ENCODE measurements at places on chromosomes 3 and 15.

- no peak for DNase-seq
Observed at GRCh38 chr15:73621286-73621826, 11.8 kb downstream of the NPTN start.

GRCh38 chr15:55816017-55816416 lies 73.1 kb upstream of the PRTG start:
- DNase-seq, result peak; percentile 29

- no peak for DNase-seq
Observed at GRCh38 chr3:52225452-52226228, at the start of gene TLR9. TLR9 (minus strand) TSS chr3:52225645; CDS start chr3:52225529, 116 bp downstream.

DNA sequence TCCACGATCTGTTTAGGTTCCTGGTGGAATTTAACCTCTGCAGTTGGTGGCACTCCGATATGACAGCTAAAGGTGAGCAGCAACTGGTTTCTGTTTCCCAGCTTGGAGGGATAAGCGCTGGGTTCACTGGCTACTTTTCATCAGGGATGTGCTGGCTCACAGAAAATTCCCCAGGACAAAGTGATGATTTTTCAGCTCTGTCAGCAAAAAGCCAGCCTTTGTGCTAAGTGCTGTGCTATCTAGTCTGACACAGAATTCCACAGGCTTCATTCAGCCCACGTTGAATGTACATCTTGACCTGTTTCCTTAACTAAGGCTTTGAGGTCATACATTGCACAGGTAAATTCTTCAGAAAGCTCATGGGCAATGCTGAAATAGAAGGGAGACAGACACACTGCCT lies 81.5 kb upstream of the LRTM1 start:
- DNase-seq, result no peak

GRCh38 chr15:101225658-101226057 lies 26.2 kb downstream of the CHSY1 start:
- no peak for DNase-seq

DNA sequence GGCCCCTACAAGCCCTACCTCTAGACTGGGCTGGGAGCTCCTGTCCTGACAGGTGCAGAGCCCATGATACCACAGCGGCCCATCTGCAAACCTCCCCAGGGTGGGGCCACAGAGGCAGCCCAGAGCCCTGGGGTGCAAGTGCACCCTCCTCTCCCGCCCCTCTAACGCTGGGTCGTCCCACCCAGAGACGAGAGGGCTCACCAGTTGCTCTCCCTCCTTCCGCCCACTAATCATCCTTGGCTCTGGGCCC lies 742 bp downstream of the TNK2 start:
- no peak for DNase-seq

GRCh38 chr3:34020726-34021680 lies 222.6 kb downstream of the PDCD6IP start:
- DNase-seq, result no peak

DNA sequence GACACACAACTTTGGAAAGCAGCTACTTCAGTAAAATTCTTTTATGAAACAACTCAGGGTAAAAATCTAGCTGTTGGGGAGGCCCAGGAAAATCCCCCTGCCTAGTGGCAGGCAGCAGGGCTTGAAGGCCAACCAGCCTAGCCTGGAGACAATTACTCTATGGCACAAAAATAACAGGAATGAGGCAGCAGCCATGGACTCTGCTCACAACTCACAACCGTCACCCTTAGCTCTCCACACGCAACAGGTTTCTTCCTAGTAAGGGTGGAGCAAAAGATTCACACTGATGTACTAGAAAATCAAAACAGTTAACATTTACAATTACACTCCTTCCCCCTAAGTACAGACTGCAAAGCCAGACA lies 530 bp upstream of the FBXL22 start:
- DNase-seq, result peak; percentile 24

- no peak for DNase-seq
Observed at GRCh38 chr15:69096196-69096595, 64.2 kb upstream of the GLCE start.

GRCh38 chr3:68057637-68058320 lies 403.4 kb upstream of the SUCLG2 start:
- DNase-seq, result no peak

DNA sequence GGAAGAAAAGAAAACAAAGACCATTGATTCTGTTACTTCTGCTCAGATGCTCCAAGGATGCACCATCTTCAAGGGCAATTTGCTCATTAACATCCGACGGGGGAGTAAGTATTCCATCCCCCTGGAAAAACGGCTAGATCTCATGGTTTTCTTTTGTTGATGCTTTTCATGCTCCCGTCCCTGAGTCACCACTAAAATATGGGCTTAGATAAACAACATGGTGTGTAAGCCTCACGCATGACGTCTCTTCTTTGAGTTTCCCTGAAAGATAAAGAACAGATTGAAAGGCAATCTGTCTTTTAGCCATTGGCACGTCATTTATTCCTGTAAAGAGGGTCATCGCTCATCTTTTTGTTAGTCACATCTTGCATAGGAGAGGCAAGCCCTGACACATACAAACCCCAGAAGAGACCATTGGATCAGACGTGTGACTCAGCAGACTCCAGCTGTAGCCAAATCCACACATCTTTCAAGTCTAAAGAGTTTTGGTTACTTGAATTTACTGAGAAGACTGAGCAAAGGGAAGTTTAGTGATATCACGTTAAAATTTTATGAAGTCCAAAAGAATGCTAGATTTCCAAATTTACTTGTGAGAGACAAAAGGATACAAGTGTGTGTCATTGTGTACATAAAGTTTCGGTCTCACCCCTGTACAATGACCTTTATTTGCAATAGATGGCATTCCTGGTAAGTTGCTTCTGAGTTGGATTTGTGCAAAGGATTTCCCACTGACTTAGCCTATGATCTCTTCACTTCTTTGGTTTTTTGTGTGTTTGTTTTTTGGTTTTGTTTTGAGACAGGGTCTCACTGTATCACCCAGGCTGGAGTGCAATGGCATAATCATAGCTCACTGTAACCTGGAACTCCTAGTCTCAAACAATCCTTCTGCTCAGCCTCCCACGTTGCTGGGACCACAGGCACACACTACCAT lies 110.5 kb downstream of the PGPEP1L start:
- peak; percentile 89 for DNase-seq

DNA sequence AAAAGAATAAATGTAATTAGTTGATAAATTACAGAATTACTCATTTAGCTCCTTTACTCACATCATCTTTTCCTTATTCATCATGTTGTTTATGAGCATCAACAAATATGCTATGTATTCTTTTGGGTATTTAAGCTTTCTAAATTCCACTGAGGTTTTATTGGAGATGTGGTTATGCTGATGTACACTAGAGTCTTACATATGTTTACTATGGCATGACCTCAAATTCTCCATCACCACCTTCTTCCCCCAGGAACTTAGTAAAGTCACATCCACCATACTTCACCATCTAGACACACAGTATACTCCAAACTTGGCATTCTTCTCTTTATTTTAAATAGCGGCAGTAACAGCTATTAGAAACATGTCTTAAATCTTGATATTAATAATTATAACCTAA lies 74.1 kb upstream of the MELTF start:
- DNase-seq, result no peak

DNA sequence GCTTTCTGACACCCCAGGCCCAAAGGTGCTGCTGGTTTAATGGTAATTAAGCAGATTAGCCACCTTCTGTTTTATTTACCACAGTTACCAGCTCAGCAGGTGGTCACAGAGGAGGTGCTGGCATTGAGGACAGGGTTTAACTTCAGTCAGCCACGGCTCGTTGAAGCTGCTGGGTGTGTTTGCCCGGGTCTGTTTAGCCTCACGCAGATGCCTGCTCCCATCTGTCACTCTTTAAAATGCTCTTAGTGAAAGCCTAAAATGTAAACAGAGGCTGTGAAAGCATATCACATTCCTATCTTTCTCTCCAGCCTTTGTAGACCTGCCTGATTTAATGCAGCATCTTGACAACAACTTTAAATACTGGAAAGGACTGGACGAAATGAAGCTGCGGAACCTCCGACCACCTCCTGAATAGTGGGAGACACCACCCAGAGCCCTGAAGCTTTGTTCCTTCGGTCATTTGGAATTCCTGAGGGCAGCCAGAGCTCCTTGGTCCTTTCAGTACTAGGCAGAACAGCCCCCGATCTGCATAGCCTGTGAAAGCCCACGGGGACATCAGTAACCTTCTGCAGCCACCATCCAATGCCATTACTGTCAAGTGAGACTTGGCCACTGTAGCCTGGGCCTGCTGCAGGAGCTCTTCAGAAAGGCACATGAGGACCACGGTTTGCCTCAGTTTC lies 156.0 kb downstream of the PDE8A start:
- no peak for DNase-seq

DNA sequence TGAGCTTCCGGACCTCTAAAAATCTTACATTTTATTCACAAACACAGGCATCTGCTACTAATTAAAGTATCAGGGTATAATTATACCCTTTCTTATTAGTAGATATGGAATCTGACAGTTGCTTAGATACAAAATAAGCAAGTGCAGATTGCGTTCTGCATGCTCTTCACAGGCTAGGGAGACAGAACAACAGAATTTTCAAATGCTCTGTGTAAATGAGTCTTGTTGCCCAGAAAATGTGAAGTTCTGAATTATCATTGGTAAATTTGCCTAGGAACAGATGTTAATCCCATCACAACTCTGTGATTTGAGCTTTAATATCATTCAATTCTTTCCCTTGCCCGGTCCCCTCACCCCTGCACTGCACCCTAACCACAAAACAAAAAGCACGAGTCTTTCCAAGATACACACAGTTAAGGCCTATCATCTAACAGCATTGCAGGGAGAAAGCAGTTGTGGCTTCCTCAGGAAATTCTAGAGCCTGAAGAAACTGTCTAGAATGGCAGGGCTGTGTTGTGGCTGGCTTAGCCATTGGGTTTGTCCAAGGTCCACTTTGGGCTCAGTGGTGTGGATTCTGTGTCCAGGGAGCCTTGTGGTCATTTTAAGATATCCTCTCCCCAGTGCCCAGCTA lies 119.8 kb downstream of the PDCD6IP start:
- DNase-seq, result no peak

DNA sequence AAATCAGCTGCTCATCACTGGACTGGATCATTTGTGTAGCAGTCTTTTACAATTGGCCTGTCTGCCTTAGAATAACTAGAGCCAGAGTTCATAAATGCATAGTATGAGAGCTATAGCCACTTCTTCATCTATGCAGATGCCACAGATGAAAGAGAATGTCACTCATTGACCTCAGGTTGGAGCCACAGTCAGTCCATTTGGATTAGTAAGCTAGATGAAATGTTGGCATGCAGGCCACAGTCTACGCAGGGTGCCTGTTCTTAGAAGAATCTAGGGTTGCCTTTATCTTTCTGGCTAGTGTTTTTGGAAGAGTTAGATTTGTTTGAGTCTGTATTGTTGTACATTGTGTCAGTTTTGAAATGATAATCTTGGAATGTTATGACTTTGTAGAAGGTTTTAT lies 25.4 kb upstream of the EDEM1 start:
- DNase-seq, result peak; percentile 40

DNA sequence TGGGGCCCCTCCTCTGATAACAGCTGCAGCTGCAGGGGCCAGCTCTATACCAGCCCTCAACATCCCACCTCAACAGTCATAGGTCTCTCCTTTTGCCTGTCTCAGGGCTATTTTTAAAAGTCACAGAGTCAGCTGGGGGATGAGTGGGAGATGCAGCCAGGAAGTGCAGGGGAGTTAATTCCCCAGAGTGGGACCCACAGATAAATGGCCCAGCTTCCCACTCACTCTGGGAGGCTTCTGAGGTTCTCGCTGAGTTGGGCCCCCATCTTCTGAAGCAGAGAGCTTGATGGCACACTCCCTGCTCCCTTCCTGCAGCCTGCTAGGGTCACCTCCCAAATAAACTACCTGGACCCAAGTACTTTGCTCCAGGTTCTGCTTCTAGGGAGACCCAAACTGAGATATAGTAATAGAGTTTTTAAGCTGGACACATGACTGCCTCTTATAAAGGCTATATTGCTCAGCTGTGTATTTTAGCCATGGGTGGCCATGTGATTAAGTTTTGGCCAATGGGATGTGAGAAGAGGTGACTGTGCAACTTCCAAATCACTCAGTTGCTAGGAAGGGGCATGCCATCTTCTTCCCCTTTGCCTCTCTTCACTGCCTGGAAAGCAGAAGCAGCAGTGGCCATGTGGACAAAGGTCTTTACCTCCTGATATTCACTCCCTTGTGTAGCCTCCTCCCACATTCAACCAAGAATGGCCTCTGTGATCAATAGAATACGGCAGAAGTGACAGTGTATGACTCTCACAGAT lies 15.5 kb upstream of the VIPR1 start:
- DNase-seq, result peak; percentile 1

DNA sequence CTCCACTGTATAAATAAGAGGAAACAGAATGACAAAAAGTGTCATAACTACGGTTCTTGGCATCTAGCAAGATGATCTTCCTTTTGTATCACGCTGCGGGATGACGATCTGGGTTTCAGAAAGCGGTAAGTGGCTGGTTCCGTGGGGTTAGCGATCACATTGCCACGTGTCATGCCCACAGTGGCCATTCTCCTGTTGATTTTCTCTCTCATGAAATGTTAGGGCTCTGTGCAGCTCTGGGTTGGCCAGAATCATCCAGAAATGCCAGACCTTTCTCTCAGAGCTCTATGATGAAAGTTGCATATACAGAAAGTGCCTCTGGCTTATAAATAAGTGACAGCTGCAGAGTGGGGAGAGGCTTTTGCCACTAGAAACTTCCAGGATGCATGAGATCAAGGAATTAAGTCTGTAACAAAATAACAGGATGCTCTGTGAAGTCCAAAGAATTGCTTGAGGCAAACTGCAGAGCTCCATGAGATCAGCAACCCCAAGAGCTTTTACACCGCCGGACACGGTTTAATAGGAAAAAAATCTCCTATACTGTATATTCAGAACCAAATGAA lies 71.6 kb downstream of the ABTB1 start:
- DNase-seq, result no peak

DNA sequence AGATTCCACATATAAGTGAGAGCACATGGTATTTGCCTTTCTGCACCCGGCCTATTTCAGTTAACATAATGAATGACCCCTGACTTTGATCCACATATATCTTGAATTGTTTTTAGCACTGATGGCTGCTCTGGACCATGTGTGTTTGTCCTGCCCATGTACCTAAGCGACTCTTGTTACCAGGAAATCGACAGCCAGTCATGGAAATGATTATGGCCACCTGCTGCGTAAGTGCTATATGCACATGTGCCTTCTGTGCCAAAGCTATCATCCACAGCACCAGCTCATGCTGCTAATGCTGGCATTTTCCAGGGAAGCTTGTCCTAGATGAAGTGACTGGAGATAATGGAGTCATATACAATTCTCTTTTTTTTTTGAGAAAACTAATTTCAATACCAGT lies 103.7 kb downstream of the PEX5L start:
- DNase-seq, result no peak

Measured in GM03348 (cell line).